ENCODE measurements at places on chromosomes 7 and 10.

DNA sequence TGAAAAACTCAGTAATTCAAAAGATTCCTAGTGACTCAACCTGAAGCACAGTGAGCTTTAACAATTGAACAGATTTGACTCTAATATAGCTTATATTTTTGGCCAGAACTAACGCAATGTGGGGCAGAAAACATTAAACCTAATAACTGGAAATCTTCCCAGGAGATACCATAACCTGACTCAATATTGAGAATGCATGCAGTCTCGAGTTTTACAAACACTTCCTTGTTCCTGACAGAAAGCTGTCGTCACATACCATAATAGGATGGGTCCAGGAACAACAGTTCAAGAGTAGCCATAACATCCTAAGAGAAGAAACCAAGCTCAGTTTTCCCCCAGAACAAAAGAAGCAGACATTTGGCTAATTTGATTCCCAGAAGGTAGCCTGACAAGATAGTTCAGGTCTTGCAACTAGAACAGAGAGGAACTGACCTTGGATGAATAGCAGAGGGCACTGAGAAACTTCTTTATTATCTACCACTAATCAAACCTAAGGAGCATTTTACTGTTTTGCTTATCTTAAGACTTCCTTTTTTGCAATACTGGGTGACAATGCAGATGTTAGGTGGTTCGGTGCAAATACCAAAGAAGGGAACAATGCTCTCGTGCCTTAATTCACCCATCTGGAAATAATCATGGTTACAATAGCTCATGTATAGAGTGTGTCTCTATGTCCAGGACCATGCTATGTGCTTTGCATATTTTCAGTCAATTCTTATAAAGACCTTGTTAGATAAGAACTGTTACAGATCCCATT, 38.6 kb upstream of the ACSL5 start:
- no peak for DNase-seq

DNA sequence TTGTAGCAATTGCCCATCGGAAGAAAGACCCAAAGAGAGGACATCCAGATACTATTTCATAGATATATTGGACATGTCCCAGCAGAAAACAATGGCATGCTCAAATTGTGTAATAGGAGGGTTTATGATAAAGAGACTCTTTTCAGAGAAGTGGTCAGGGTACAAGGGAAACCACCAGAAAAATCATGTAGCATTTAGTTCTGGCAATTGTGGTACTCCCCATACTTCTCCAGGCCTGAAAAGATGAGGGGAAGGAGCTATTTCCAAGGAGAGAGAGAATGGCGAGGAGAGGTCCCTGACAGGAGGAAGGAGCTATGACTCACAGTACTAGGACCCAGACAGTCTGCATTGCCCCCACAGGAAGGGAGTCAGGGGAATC, 68.4 kb upstream of the ADO start:
- no peak for DNase-seq

- DNase-seq, result peak; percentile 30
These were observed 992 bp upstream of the RBM20 start for GRCh38 chr10:110643035-110643652.

- DNase-seq, result no peak
These were observed 34.6 kb upstream of the HECW1 start for GRCh38 chr7:43077732-43078391.

Data from NCI-H526 treated with DMSO at 0.1 percent for 48 hours (cell line).